ENCODE measurements at places on chromosomes 3 and 15.

GRCh38 chr15:71691458-71692417 is 118.6 kb upstream of the NR2E3 start:
- DNase-seq = no peak

DNA sequence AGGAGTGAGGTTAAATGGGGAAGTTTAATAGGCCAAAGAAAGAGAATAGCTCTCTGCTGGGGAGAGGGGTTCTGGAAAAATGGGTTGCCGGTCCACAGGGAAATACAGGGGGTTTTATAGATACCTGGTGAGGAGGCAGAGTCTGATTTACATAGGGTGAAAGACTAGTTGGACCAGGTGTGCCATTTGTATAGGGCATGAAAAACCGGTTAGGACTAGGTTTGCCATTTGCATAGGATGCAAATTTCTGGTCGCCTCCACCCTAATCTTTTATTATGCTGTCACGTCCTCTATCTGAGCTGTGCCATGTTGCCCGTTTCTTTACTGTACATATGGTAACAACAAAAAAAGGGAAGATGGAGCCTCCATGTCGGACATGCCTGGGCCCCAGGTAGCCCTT is 960.1 kb downstream of the FHIT start:
- DNase-seq = no peak

DNA sequence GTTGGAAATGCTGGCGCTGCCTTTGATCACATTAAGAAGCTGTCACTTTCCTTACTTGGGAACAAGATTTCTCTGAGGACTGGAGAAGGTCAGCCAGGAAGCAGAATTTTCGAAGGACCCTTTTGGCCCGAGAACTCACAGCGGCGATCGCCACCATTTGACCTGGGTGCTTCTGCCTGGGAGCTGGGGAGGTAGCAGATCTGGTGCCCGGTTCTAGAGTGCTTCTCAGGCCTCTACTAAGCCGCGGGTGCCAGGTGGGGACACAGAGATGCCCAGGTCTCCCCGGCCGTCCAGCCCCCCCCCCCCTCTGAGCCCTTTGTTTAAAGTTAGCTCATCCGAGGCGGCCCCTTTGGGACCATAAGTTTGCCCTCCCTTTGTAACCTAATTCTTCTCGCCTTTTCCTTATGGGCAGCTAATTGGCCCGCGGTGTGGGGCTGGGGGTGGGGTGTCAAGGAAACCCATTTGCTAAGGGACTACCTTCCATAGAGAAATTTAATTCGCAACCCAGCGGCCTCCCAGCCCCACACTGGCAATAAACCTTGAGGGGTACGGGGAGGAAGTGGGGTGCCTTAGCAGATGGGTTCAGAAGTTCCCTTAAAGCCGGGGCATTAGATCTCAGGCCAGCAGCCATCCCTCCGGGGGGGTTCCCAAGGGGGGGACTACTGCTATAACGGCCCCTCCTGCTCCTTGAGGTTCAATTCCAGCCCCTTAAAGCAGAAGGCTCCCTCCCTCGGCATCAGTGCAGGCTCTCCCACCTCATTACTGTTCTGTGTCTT is 1.9 kb downstream of the GATA2 start:
- DNase-seq = no peak

DNA sequence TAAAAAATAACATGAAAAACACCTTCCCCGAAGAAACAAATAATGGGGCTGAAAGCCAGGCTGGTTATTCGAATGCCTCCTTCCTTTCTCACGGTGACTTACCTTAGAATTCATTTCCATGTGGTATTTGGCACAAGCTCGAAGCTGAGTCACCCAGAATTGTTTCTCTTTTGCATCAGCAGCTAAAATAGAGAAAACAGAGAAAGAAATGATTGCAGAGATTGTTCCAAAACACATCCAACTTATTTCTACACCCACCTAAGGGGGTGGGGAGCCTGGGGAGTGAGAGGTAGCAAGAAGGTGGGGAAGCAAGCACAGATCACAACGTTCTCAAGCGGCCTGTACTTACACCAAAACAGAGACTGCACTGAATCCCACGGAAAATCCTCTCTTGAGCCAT is 104.7 kb downstream of the OSBPL10 start:
- no peak for DNase-seq

DNA sequence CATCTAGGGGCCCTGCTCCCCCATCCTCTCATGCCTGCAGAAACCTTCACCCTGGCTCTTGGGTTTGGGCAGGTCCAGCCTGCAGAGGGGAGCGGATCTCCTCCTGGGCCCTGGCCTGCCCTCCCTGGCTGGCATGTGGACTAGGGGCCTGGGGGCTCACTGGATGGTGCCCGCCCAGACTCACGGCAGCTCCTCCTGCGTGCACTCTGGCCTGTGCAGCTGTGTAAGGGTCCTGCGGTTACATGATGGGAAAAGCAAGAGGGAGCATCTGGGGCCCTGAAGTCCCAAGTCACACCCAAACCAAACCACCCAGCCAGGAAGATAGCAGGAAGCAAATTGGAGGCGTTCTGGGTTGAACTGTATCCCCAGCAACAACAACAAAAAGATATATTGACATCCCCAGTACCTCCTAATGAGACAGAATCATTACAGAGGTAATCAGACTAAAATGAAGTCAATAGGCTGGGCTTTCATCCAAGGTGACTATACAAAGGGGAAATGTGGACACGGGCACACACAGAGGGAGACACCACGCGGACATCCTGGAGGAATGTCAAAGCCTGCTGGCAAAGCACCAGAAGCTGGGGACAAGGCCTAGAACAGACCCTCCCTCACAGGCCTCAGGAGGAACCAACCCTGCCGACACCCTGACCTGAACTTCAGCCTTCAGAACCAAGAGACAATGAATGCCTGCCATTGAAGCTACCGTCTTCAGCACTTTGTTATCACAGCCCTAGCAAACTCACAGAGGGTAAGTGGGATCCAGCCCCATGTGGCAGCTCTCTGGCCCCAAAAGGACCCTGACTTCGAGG is 10.4 kb upstream of the CLK3 start:
- DNase-seq = no peak

- no peak for DNase-seq
These were observed 50.0 kb upstream of the NMD3 start for GRCh38 chr3:161171113-161171512.

- no peak for DNase-seq
These were observed 85.5 kb upstream of the XXYLT1 start for GRCh38 chr3:195356151-195357086.

DNA sequence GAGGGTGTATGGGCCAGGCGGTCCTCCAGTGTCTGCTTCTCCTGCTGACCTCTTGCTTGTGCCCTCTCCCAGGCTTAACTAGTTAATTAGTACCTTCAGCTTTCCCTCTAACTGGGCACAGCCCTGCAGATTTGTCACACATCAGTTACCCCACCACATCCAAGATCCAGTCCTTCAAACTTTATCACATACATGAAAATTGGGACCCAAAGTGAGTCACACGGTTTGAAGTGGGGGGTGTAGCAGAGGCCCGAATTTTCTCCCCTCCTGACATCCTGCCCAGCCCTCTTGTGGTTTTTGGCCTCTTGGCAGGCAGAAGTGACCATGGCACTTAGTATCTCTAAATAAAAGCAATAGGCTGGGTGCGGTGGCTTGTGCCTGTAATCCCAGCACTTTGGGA is 3.9 kb downstream of the MAPKAPK3 start:
- DNase-seq = no peak

GRCh38 chr15:74261041-74261440 is 24.9 kb downstream of the CCDC33 start:
- no peak for DNase-seq

DNA sequence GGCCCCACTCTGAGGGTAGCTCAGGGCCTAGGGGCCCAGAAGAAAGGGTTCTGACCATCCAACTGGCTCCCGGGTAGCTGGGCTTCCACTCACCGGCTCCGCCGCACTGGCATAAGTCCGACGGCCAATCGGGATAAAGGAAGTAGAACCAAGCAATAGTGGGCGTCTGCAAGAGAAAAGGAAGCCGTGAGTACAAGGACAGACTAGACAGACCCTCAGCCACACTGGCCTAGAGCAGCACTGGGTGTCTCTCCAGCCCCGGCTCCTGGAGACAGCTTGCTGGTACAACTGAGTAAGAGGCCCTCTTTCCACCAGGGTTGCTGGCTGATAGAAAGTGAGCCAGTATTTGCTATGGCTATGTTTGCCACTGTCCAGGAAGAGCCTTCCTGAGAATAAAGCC is 22.4 kb downstream of the BDH1 start:
- DNase-seq = no peak

- no peak for DNase-seq
These were observed 48.1 kb downstream of the DPPA2 start for GRCh38 chr3:109268181-109268580.

DNA sequence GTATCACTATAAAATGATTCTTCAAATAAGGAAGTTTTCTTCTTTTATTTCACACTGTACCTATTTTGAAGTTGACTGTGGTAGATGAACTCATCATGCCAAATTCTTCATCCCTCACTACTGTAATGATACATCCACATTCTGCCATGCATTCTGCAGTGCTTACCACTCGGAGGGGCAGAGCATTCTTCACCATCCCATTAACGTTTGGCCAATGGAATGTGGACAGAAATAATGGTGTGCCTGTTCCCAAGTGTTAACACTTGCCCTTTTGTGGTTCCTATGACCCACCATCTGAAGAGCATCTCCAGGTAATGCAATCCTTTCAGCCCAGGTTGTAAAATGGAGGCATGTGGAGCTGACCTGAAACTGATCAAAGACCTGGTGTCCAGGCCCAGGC is 18.6 kb downstream of the GOLIM4 start:
- no peak for DNase-seq

- DNase-seq = no peak
These were observed 55.4 kb downstream of the LIPC start for GRCh38 chr15:58487041-58487723.

DNA sequence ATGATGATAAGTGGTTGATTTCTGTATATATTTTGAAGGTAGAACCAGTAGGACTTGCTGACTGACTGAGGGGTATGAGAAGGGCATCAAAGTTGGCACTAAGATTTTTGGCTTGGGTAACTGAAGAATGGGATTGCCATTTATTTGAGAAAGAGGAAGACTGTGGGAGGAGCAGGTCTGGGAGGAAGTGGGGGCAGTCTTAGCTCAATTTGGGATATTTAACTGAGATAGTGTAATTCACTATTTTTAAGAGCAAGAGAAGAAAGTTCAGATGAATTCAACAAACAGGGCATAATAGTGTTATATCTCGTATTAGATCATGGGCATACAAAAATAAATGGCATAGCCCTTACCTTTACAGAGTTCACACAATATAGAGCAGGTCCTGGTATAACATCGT is 1.7 kb downstream of the BUB1B start:
- DNase-seq = no peak
